ENCODE measurements at places on chromosomes 3 and 15. TPM values are rescaled to one million over a fixed set of nuclear protein-coding genes. Genes with fewer than 3 reads are reported as not detected.

The PATL2 gene
- polyA plus RNA-seq: 0.78 TPM

The TMEM108 gene
- 18.6 TPM for polyA plus RNA-seq

The WWTR1 gene
- polyA plus RNA-seq: 71.8 TPM

DNA sequence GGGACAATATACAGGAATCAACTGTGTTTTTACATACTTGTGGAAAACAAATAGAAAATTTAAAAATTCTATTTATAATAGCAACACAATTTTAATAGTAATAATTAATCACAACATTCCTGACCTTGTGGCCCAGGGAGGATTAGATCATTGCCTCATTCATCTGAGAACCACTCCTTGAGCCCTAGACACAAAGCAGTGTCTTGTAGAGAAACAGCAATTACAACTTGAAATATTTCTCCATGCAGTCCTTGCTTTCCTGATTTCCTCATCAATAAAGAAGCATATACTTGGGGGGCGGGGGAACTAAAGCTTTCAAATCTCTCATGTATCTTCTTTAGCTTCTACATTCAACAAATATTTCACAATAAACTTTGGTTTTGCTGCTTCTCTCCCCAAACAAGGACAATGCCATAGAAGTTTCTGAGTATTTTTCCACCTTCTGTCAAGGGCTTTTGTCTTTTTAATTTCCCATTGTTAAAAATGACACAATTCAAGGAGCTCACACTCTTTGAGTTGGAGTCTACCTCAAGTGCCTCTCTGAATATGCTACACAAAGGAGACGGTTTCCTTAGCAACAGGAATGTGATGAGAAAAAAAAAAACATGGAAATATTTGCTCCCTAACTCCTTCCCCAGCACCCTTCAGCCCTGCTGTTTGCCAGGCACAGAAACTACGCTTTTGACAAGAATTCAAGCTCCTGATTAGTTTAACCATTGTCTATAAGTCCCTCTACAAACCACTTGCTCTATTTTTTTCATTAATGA is 118.8 kb downstream of the ARPP21 start:
- no peak for DNase-seq

DNA sequence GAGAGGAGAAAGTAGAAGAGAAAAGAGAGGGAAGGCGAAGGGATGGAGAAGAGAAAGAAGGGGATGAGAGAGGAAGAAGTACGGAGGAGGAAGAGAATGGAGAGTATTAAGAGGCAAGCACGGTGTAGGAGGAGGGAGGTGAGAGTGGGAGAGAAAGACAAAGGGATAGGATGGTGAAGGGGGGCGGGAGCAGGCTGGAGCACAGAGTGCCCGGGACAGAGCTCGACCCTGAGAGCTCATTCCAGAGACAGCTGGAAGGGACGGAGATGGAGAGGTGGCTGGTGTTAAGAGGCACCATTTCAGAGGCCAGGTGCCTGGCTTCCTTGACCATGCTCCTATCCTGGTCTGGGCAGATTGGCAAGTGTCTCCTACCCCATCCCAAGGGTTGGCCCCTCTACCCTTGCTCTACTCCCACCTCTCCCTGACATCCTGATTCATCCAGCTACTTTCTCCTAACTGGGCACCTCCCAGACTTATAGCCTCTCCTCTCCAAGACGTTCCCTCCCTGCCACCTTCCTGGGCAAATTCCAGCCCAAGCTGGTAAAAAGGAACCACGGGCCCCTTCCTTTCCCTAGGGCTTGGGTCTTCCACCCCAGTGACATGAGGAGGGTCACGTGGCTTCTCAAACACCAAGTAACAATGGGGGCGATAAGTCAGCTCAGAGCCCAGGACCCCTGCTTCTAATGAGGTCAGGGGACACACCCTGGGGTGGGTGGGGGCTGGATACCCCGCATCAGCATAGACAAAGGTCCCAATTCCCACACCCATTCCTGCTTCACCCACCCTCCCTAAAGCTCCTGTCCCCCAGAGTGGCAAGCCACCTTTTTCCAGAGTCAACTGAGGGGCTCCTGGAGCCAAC is 1.1 kb downstream of the CLCN2 start:
- DNase-seq: no peak

DNA sequence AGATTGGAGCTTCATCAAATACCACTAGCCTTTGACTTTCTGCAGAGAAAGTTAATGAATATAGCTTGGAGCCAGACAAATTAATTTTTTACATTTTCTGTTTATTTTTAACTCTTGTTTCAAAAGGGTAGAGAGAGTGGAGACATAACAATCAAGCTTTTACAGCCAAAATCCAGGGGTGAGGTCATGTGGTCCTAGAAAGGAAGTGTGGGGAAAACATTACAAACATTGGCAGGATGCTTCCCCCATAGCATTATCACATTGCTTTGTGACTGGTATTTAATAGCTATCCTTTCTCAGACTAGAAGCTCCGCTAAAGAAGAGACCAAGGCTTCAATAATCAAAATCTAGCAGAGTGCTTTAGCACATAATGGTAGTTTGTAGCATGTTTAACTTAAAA is 46.4 kb upstream of the PHLDB2 start:
- no peak for DNase-seq

- no peak for DNase-seq
Measured at GRCh38 chr3:142931222-142931621, 32.3 kb downstream of the PAQR9 start.

GRCh38 chr3:175489406-175489805 is 630.3 kb downstream of the NAALADL2 start:
- DNase-seq: no peak

DNA sequence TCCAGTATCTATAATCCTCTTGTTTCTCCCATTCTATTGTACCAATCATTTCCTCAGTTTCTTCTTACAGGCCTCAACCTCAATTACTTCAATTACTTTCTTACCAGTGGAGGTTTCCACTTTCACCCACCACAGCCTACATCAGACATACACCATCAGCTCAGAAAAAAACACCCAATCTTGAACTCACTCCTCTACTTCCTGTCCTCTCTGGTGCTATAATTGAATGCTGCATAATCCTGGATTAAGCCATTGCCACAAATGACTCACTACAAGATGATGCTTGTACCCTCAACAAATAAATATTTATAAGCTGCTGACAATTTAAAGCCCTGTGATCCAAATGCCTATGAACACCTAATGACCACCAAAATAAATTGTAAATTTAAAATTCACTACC is 18.5 kb downstream of the RYK start:
- DNase-seq: no peak

- DNase-seq: no peak
Measured at GRCh38 chr15:101062471-101063171, 143.5 kb downstream of the LRRK1 start.
